ENCODE measurements at places on chromosomes 1 and 21. TPM values are rescaled to one million over a fixed set of nuclear protein-coding genes. Genes with fewer than 3 reads are reported as not detected.

The RUNX3 gene
- under 0.01 TPM for total RNA-seq

The EIF3I gene
- total RNA-seq = 378 TPM

The EFNA3 gene
- 1.6 TPM for total RNA-seq

The FMO2 gene
- total RNA-seq = 0.47 TPM

The KRTAP20-3 gene
- not detected for total RNA-seq

The ZNF648 gene
- not detected for total RNA-seq

The FASLG gene
- total RNA-seq = not detected

The EPHB2 gene
- total RNA-seq = 50.7 TPM

The PATJ gene
- total RNA-seq = 4.1 TPM

The CGN gene
- total RNA-seq = 0.45 TPM

The CFHR5 gene
- not detected for total RNA-seq

The PADI4 gene
- total RNA-seq = not detected

The OR2L2 gene
- total RNA-seq = not detected

The GPA33 gene
- total RNA-seq = not detected

The SMCP gene
- not detected for total RNA-seq

The CCT3 gene
- 748 TPM for total RNA-seq

The CFHR2 gene
- total RNA-seq = not detected

The LEFTY1 gene
- total RNA-seq = not detected

The EFCAB7 gene
- total RNA-seq = 3.4 TPM

The LEPR gene
- total RNA-seq = 15.9 TPM

The CASP9 gene
- 4.4 TPM for total RNA-seq
